ENCODE measurements at places on chromosomes 3 and 15.
A peak's percentile ranks its signal among the peaks of the same experiment; 100 is the strongest.

DNA sequence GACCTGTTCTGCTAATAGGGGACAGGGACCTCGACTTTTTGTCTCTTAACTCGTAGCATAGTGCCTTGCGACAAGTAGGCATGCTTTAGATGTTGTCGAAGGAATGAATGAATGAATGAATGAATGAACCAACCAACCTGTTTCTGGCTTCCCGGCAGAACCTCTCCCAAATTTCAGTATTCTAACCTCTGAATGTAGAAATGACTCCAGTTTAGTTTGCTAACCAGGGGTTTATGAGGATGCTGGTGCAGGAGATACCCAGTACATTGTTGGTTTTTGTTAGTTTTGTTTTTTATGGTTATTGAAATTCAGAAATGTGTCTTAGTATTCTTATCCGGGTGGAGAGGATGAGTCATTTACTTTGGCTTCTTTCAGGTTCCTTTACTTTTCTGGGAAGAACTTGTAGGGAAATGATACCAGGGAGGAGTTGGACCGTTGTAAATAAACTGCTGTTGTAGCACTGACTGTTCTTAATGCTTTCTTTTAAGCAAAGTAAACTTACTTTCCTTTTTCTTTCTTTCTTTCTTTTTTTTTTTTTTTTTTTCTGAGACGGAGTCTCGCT lies 29.6 kb upstream of the EHHADH start:
- DNase-seq, result no peak

DNA sequence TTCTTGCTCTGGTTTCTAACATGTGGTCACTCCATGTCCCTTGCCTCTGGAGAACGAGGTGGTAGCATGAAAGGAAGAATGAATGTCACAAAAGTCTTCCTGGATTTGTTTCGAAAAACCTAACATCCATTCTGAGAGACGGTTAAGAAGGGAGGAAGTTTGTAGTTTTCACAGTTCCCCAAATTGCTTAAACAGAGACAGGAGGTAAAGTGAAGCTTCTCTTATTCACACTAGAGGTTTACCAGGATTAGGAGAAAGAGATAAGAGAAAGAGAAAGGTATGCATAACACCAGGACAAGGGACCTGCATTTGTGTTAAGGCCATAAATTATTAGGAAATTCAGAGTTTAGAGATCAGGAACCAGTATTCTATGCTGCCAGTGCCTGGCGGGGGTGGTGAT lies 228.1 kb downstream of the CPNE4 start:
- DNase-seq, result no peak

DNA sequence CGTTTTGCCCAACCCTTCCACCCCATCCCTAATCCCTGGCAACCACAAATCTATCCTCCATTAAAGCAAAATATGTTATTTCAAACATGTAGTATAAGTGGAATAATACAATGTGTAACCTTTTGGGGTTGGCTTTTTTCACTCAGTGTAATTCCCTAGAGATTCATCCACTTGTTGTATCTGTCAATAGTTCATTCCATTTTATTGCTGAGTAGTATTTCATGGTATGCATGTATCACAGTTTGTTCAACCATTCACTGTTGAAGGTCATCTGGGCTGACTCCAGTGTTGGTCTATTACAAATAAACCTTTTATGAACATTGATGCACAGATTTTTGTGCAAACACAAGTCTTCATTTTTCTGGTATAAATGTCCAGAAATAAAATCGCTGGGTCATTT lies 38.8 kb downstream of the BSN start:
- no peak for DNase-seq

DNA sequence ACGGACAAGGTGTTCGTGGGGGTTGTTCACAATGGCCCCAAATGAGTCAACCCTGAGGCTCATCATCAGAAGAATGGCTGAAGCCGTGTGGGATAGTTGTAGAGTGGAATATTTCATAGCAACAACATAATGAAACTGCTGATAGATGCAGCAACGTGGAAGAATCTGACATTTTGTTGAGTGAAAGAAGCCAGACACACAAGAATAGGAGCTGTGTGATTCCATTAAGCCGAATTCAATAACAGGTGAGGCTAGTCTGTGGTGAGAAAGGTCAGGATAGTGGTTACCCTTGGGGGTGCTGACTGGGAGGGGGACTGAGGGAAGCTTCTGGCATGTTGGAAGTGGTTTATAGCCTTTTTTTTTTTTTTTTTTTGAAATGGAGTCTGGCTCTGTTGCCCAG lies 144.0 kb downstream of the SMAD6 start:
- DNase-seq, result no peak

- DNase-seq, result no peak
Observed at GRCh38 chr3:191148131-191148530, 50.9 kb upstream of the OSTN start.

DNA sequence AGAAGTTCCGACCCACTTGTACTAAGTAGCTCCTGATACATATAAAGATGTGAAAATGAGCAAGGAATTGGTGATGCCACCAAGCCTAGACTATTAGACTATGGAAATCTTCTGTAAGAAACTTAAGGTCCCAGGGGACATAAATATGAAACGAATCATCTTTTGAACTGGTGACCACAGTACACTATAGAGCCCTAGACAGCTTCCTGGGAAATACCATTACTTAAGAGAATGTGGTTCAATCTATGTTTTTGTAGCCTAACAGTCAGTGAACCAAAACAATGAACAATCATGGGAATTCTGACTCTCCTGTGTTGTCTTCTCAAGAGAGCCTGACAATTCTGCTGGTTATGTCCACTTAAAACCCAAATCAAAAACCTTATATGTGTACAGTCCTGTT lies 191.6 kb downstream of the GREM1 start:
- no peak for DNase-seq

GRCh38 chr3:131795390-131796090 lies 239.3 kb downstream of the CPNE4 start:
- DNase-seq, result no peak

DNA sequence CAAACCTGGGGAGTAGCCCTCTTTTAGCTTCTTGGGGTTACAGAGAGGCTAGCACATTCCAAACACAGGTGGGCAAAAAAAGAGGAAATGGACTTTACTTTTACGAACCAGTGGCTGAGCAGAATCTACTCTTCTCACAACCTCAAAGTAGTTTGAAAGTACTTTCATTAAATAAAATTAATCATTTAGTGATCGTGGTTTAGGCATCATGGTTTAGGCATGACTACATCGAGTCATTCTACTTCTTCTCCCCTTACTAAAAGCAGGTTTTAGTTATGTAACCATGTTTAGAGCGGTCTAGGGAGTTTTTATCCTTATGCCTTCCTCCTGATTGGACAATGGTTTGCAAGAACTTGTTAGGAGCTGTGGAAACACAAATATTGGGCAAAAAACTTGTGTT lies 2.5 kb upstream of the GREM1 start:
- DNase-seq, result no peak

DNA sequence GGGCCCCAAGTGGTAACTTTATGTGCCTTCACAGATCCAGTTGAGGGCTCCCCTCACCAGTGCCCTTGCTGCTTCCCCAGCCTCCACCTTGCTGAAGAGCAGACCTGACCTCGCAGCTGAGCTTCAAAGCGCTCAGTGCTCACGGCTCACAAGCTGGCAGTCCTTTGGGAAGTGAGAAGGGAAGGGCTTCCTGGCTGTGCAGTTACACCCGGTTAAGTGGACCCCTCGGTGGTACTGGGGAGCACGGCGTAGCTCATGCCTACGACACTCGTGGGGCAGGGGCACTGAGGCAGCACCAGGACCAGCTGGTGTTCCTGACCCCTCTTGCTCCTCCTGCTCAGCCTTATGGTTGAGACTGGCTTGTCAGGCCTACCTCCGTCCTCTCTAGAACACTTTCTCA lies 629.0 kb upstream of the TBL1XR1 start:
- no peak for DNase-seq

DNA sequence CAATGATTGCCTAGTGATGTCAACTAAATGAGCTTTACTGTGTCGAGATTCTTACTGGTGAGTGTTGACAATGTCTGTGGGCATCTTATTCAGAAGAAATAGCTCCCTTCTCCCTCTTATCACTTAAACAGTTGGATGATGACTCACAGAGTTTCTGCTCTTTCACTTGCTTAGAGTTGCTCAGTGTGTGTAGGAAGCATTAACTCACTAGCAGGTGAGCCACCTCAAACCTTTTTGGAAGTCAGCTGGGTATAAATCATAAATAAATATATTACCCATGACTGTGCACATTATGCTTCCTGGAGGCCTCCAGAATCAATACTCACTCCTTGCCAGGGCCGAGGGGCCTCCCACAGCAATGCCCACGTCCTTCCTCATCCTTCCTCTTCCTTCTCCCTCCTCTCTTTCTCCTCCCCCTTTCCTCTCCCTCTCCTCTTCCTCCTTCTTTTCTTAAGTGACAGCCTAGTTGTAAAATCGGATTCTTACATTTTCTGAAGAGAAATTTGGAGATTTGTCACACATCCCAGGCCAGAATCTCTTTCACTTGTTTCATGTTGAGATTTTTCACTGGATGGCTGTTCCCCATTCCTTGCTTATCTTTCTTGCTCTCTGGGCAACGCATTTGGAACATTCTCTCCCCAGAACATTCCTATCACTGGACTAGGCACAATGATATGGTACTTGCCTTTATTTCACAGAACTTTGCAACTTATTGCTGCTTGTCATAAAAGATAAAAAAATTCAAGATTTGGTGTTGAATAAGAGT lies 17.5 kb downstream of the SHC4 start:
- no peak for DNase-seq

- no peak for DNase-seq
Observed at GRCh38 chr3:46423588-46423987, 16.5 kb downstream of the CCRL2 start.

GRCh38 chr15:80031841-80032240 lies 27.6 kb upstream of the ZFAND6 start:
- no peak for DNase-seq

DNA sequence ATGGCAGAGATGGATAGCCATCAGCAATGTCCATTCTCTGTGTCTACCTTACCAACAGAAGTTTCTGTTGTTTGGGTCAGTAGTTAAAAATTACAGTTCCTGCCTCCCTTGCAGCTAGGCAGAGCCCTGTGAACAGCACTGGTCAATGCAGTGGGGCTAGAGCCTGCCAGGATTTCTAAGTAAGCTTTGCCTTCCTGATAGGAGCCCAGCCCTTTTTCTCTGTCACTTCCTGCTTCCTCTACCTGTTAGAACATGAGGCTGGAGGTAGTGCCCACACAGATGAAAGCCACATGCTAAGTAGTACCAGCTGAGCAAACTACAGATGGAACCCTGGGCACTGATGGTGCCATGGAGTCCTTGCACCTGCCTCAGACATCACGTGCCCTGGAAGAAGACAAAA lies 45.0 kb downstream of the MGLL start:
- no peak for DNase-seq

- DNase-seq, result no peak
Observed at GRCh38 chr3:192864941-192865340, 52.7 kb downstream of the MB21D2 start.

DNA sequence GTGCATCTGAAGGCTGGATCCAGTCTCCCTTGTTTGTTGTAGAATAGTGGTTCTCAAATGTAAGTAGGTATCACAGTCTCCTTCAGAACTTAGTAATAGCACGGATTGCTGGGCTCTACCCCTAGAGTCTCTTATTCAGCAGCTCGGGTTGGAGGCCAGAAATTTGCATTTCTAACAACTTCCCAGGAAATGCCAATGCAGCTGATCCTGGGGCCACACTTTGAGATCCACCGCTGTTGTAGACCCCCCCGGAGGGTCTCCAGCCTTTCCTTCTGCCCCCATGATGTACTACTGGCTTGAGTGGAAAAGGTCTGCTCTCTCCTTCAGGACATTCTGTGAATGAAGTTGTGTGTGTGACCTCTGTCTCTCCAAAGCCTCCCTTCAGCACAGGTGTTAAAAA lies 153.8 kb upstream of the CTNNB1 start:
- no peak for DNase-seq

DNA sequence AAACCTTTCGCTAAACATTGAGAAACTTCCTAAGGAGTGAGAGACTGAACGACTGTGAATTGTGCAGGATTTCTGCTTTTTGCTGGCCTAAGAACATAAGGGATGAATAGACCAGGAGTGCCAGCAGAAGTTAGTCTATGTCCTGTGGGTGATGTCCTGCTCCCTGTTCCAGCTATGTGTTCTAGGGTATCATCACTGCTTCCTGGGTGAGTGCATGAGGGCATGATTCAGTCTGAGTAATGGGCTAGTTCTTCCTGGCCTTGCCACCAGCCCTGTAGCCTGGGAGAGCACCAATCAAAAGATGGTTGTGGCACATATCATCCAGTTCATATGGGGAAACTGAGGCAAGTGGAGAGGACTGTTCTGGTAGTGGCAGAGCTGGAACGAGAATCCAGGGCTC lies 153.9 kb upstream of the TPM1 start:
- DNase-seq, result no peak

DNA sequence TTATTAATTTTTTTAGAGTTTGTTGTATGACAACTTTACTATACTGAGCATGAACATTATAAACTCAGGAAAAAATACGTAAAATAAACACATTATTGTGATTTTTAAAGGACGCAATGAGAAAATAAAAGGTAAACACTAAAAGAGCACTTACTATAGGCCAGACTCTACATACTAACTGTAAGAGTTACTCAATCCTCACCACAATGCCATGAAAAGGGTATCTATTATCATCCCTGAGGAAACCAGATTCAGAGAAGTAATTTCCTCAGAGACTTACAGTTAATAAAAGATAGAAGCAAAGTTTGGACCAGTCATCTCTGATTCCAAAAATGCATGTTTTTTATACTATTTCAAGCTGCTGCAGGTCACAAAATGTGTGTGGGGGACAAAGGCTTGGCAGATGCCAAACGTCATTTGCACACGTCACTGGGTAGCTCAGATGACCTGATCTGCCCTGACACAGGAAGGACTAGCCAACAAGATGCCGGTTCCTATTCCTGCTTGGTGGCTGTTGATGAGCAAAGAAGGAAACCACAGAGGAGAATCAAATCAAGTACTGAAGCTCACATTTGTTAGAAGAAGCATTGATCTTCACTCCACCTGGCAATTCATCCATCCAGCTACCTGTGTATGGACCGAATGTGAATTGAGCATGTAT lies 42.3 kb downstream of the KLHL6 start:
- DNase-seq, result no peak

- DNase-seq, result peak; percentile 5
Observed at GRCh38 chr15:82108489-82109078, 62.8 kb upstream of the MEX3B start.

GRCh38 chr3:140242818-140243276 lies 307.9 kb downstream of the CLSTN2 start:
- DNase-seq, result no peak

DNA sequence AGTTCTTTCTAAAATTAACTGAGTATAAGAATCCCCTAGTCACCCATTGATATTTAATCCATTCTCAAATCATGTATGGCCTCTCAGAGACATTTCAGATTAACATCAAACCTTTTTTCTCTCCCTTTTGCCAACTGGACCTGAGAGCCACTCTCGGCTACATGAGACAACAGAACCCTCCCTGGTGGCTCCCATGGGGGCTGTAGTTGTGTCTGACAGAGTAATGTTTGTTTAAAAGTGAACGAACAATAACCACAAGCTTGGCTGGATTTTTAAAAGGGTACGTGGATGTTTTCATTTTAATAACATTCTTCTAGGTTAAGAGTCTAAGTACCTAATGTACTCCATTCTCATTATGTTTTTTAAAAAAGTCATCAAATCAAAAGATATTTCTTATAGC lies 37.1 kb downstream of the P3H2 start:
- DNase-seq, result no peak

GRCh38 chr15:33111041-33111451 lies 83.5 kb downstream of the FMN1 start:
- no peak for DNase-seq

- DNase-seq, result no peak
Observed at GRCh38 chr3:33211444-33211843, 7.2 kb downstream of the SUSD5 start.

GRCh38 chr15:44033894-44034293 lies 161.2 kb downstream of the FRMD5 start:
- no peak for DNase-seq

- no peak for DNase-seq
Observed at GRCh38 chr3:57706462-57706861, 13.6 kb upstream of the DENND6A start.
